ENCODE measurements at places on chromosomes 16 and 17. TPM values are rescaled to one million over a fixed set of nuclear protein-coding genes. Genes with fewer than 3 reads are reported as not detected.

GRCh38 chr17:9233271-9233599 lies 211.9 kb downstream of the NTN1 start:
- no peak for DNase-seq

DNA sequence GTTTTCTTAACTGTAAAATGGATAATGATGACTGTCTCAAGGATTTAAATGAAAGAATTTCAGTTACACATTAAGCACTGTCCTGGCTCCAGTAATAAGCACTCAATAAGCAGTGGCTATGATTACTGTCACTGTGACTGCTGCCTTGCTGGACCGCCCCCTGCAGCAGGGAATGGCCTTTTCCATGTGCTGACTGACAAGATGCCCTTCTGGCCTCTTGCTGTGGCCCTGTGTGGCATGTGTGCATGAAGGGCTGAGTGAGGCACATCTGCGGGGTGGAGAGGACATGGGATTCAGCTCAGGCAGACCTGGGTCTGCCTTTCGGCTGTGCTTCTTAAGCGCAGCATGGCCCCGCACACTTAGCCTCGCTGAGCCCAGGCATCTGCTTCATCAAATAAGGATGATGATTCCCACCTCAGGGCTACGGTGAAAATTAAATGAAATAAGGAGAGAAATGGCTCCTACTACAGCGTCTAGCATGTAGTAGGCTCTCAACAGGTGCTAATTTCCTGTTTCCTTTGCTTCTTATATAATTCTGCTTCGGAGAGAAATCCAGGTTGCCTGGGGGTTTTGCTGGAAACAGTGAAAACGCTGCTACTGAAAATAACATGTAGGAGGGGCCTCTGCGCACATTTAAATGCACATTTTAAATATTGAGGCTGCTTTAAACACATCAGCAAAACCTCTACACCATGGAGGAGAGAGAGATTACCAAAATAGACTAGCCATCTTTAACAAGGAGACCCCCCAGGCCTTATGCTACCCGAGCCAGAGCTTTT lies 183.9 kb downstream of the PARN start:
- peak; percentile 23 for DNase-seq

DNA sequence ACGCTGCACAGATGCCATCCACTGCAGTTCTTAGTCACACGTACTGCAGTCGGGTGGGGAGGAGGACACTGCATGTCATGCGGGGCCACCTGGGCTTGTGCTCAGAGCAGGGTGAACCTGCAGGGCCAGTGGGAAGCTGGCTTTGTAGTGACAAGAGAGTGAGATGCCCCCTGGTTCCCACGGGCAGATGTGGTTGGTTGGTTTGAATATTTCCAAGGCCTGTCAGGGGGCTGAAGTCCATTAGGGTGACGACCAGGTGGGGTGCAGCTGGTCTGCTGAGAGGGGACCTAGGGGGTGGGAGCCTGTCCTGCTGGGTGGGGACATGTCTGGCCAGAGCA lies 14.3 kb downstream of the ZNF213 start:
- no peak for DNase-seq

DNA sequence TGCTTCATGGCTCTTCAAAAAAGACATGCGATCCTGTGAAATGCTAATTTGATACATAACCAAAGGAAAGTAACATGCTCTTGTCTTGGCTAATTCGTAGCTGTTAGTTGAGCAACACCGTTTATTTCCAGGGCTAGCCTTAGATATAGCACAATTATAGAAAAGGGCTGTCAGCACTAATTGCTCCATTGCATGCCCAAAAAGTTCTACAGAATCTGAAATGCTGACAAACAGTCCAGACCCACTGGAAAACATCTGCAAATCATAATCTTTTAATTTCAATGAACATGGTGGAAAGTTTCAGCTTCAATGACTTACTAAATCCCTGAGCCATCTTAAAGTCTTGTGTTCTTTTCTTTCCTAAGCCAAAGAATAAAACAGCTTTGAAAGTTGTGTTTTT lies 42.9 kb upstream of the NUDT7 start:
- DNase-seq: peak; percentile 72

DNA sequence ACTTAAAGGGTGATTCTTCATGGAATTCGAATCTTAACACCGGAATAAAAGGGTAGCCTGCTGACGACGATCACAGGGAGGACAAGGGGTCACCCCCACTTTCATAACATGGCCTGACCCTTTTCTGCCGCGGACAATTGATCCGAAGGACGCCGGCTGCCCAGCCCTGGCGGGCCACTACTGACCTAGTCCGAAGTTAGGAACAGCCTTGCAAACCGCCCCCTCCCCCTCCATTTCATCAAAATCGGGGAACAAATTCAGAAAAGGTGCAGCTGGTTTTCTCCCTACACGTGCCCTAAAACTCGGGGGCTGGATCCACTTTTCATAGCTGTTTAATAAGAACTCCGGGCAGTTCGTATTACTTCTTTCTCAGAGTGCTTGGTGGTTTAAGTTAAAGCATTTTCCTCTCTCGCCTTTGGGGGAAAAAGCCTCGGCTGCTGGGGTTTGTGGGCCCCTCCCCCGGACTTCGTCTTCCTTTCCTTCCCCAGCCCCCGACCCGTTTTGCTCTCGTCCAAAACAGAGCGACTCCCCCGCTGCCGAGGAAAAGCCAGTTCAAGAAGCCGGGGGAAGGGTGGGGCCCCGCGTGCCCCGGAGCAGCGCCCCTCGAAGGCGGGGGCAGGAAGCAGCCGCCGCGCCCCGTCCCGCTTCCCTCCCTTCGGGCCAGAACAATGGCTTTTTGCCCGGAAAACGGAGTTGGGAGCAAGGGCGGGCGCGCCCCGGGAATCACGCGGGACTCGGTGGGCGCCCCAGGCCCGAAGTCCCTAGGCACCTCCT lies 641 bp upstream of the CBX2 start:
- peak; percentile 87 for DNase-seq

ZG16B gene
- 0.49 TPM for total RNA-seq

DNA sequence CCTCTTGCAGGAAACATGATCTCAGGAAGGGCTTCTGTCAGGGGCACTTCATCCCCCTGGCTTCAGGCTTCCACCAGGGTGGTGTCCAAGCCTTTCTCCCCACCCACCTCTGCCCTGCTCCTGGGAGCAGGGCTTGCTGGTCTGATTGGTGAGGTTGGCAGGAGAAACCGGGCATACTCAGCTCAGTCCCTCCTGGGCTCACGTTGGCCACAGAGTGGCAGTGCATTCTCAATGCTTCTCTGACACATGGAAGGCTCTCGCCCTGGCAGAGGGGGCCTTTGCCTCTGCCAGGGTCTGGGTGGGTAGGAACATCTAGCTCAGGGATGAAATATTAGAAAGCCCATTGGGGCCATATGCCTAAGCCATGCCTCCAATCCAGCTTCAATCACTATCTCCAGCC lies 142.8 kb downstream of the AXIN2 start:
- DNase-seq: no peak

CACNA1H gene
- 20.7 TPM for total RNA-seq

CCL16 gene
- total RNA-seq: 0.22 TPM

HBQ1 gene
- total RNA-seq: 2.5 TPM
